ENCODE measurements at places on chromosomes 7 and 10.

DNA sequence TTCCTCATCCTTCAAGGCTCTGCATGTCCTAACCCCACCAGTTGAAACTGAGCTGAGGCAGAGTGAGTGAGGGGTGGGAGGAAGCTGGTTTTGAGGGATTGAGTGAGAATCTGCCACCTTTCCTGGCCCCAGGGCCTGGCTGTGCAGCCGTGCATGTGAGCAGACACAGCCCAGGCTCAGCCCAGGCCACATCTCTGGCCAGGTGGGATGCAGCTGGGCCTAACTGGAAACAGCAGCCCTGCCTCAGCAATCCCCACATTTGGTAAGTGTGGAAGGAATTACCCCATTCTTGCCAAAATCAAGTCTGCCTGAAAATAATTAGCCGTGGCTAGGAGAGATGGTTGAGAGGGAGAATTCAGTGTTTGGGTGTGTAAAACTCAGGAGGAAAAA is 116.6 kb downstream of the NEURL1 start:
- DNase-seq, result no peak

DNA sequence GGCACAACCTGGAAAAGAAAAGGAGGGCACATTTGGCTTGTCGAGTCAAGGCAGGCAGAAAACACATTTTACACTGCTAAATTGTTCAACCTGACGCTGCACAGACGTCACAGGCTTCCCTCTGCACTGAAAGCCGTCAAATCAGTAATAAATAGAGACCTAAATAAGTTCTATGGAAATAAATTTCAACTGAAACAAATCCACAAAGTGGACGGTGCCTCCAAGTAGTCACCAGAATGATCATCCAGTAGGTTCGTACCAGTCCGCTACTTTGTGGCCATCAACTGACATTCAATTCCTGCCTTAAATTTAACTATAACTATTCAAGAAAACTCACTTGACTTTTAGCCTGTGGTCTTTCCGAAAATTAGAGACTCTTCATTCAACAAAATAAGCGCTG is 49.0 kb downstream of the NPVF start:
- DNase-seq, result no peak

GRCh38 chr10:26438534-26439341 is 597 bp downstream of the APBB1IP start:
- DNase-seq, result peak; percentile 71

GRCh38 chr7:141145630-141145982 is 71.7 kb downstream of the TMEM178B start:
- DNase-seq, result no peak

GRCh38 chr7:20991544-20991943 is 204.9 kb upstream of the SP8 start:
- no peak for DNase-seq
